ENCODE measurements at places on chromosomes 3 and 15.

- no peak for DNase-seq
These were observed 116.2 kb upstream of the SLCO3A1 start for GRCh38 chr15:91737151-91737818.

DNA sequence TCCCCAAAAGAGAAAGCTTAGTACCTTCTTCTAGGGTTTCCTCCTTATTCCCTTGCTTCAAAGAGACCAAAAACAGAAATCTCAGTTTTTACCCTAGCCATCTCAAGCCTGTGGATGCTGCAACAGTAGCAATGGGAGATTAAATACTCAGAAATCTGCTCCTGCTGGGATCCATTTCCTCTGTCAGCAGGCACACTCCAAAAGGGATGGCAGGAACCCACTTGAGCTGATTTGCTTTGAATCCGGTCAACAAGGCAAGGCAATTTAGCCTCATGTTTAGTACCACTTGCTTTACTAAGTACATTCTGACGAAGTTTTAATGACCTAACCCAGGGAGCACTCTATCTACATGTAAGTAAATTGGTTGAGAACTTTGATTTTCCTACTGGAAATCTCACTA, 590.0 kb upstream of the ADAMTS9 start:
- no peak for DNase-seq

- DNase-seq, result peak; percentile 89
These were observed 72.3 kb upstream of the ZNF280D start for GRCh38 chr15:56805466-56806147.

DNA sequence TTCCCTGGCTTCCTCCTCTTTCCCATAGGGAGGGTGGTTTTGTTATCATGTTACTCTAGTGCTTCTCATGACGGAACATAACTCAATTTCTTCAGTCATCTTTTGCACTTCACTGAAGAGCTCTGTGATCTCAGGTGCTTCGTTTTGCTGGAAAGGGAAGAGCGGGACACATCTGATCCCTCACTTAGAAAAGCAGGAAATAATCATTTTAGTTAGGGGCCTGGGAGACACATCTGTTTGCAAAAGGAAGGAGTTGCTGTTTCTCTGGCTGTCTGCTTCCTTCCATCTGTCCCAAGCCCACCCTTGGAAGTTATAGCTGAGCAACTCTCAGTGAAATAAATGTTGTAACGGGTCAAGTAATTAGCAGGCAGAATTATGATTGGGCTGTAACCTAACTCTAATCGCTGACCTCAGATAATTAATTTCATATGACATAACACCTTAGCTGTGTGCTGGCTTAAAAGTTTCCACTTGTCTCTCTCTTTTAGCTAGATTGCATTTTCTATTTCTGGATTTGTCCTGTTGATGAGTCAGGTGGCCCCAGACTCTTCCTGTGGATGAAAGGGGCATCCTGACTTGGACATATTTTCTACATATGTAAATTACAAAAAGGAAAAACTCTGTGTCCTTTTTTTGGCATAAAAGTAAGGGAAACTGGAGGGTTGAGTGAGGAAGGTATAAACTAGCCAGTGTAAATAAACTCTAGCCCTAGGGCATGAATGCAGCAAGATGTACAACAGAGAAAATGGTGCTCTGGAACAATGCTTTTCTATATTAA, 11.0 kb upstream of the FILIP1L start:
- no peak for DNase-seq

DNA sequence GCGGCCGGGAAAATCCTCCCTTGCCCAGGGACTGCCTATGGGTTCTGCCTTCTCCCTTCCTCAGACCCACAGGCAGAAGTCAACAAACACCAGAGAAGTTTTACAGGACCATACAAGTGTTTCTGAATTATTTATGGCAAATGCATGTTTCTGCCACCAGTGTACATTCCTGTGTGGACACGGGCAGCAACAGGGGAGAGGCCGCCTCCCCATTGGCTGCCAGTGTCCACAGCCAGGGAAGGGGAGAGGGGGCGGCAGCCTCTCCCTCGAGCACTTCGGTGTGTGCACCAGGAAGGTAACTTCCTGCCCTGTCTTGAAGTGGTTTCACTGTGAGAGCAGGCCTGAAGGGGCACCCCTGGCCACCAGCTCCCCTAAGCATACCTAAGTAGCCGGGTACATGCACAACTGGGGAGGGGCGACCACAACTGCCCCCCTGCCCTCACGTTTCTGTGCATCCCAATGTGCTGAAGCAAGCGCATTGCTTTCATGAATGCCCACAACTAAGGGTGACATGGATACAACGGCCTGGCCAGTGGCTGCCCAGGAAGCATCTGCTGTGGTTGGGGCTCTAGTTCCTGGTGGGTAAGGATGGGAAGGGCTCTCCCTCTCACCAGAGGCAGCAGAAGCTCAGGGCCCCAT, 14.8 kb upstream of the SHISA5 start:
- DNase-seq, result no peak

DNA sequence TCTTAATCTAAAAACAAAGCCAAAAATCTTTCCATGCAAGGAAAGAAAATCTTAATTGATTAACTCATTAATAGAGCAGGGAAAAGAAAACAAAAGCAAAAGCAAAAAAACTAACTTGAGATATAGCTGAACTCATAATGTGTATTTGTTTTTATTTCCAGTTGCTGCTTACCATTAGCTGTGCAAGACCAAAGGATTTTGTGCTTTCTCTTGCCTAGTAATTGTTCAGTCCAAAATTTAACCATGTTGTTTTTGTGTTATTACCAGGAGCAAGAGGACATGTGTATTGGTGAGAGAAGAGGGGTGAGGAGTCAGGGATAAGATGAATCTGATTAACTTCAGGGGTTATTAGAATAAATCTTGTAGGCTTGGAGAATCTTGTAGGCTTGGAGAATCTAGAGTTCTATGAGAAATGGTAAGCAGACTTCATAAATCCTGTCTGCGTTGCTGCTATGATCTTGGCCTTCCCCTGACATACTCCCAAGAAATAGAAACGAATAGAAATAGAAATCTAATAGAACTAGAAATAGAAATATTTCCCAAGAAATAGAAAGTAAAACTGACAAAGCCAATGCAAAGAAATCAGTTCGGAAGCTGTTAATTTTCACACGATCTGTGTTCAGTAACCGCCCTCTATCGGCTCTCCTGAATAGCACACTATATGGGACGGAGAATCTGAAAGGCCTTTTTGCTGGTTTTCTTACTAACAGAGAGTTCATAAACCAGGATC, 72.6 kb upstream of the TNFSF10 start:
- DNase-seq, result peak; percentile 52

GRCh38 chr15:87639305-87640011, 617.1 kb downstream of the NTRK3 start:
- DNase-seq, result peak; percentile 20

DNA sequence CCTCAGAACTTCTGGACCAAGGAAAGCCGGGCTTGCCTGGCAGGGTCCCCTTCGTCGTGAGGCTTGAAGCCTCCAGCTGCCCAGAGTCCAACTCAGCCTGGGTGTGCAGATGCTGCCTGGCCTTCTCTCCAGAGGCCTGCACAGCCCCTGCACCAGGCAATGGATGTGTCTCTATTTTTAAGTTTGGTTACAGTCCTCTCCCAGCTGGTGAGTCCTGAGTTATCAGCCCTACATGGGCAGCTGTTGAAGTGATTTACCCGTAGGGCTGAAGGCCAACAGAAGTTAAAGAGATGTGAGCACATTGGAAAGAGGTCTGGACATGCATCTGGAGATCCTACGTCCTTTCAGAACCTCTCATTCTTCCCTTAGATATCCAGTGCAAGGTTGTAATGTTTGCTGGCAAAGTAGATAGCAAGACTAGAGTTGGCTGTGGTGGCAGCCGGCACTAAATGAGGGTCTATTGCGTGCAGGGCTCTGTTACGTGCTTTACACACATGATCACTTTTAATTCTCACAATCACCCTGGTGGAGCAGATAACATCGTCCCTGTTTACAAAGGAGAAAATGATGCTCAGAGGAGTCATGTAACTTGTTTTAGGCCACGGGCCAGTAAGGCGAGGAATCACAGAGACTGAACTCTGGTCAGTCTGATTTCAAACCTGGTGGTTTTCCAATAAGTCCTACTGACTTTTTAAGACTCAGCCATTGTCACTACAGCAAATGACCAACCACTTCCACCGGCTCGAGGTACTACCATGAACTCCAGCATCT, 9.9 kb downstream of the FYCO1 start:
- no peak for DNase-seq

DNA sequence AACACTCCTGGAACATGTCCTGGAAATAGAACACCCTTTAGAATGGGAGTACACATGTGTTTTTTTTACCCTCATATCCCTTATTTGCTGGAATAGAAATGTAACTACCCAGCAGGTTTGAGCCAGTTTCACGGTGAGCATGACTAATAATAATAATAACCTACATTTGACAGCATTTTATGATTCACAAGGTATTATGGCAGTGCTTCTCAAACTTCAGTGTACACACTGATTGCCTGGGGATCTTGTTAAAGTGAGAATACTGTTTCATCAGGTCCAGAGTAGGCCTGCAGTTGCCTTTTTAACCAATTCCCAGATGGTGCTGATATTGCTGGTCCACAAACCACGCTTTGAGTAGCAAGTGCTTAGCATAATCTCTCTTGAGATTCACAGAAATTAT, 63.9 kb downstream of the NFKBIZ start:
- peak; percentile 18 for DNase-seq

GRCh38 chr15:83170474-83171165, 37.0 kb downstream of the HDGFL3 start:
- no peak for DNase-seq

DNA sequence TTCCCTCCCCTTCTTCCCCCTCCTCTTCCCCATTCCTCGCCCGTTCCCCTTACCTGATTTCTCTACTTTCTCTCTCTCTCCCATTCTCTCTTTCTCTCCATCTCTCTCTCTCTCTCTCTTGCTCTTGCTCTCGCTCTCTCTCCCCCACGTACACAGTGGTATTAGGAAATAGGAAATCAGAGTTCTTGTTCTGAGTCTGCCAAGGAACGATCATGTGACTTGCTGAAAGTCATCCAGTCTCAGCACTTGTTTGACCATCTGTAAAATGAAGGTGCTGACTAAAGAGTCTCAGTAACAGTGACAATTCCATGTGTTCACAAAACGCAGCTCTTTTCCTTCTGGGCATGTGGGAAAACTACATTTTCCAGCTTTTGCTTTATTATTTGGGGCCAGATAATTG, 445.0 kb upstream of the TGFBR2 start:
- peak; percentile 67 for DNase-seq

- peak; percentile 50 for DNase-seq
These were observed 2.0 kb downstream of the MYEF2 start for GRCh38 chr15:48176112-48176511.

- DNase-seq, result no peak
These were observed 35.7 kb downstream of the MECOM start for GRCh38 chr3:169627789-169628188.

DNA sequence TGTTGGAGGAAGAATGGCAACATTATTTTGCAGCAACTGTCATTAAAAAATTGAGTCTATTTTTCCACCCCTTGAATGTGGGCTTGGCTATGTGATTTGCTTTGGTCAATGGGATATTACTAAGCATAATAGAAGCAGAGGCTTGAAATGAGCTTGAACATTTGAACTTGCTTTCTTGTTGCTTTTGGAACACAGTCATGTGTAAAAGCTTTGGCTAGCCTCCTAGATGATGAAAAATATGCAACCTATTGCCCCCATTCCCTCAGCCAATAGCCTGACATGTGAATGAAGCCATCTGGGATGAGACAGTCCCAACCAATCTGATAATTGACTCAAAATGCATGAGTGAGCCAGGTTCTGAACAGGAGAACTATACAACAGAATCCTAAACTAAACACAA, 78.4 kb downstream of the PLSCR2 start:
- peak; percentile 89 for DNase-seq

GRCh38 chr3:24548278-24548677, 53.6 kb upstream of the THRB start:
- DNase-seq, result peak; percentile 55

DNA sequence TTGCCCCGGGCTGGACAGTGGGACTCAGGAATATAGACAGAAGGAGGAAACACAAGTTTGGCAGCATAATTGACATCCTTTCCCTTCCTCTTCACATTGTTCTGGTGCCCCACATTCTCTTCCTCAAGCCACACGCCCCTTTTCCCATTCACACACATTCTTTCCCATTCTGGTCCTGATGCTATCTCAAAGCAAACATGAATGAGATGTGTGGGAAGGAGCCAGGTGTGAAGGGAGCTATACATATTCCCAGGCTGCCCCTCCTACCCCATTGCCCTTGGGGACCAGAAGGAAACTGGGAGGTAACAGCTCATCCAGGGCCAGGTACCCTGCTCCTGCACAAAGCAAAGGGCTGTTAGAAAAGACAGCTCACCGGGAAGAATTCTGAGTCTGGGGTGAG, 23.4 kb upstream of the CLK3 start:
- no peak for DNase-seq

GRCh38 chr3:168812234-168812633, 716.5 kb upstream of the GOLIM4 start:
- no peak for DNase-seq

DNA sequence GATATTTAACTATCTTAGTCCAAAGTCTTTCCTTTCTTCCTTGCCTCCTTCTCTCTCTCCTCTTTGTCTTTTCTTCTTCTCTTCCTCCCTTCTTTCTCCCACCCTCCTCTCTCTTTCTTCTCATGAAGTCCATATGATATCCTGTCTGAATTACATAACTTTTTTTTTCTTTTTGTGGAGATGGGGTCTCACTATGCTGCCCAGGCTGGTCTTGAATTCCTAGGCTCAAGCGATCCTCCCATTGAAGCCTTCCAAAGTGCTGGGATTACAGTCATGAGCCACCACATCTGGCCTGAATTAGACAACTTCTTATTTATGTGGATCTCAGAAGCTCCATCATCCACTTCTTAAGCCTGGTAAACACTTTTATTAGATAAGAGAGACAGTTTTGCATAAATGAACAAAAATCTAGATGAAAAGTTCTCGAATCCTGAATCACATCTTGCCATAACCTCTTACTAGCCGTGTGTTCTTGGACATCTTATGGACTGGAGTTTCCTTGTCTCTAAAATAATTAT, 206.5 kb downstream of the LPP start:
- DNase-seq, result peak; percentile 53

GRCh38 chr3:177137774-177138705, 59.2 kb downstream of the TBL1XR1 start:
- DNase-seq, result no peak

- peak; percentile 48 for DNase-seq
These were observed 183.4 kb upstream of the TOPAZ1 start for GRCh38 chr3:44058022-44058867.

- DNase-seq, result no peak
These were observed 18.9 kb upstream of the ALCAM start for GRCh38 chr3:105347625-105348302.

GRCh38 chr3:170564664-170565063, 21.2 kb downstream of the SLC7A14 start:
- no peak for DNase-seq

- DNase-seq, result no peak
These were observed 169.0 kb upstream of the NANOGP8 start for GRCh38 chr15:35254062-35254461.

- DNase-seq, result no peak
These were observed 34.0 kb upstream of the ZNF280D start for GRCh38 chr15:56767315-56767714.
